ENCODE measurements at places on chromosomes 7 and 10.

DNA sequence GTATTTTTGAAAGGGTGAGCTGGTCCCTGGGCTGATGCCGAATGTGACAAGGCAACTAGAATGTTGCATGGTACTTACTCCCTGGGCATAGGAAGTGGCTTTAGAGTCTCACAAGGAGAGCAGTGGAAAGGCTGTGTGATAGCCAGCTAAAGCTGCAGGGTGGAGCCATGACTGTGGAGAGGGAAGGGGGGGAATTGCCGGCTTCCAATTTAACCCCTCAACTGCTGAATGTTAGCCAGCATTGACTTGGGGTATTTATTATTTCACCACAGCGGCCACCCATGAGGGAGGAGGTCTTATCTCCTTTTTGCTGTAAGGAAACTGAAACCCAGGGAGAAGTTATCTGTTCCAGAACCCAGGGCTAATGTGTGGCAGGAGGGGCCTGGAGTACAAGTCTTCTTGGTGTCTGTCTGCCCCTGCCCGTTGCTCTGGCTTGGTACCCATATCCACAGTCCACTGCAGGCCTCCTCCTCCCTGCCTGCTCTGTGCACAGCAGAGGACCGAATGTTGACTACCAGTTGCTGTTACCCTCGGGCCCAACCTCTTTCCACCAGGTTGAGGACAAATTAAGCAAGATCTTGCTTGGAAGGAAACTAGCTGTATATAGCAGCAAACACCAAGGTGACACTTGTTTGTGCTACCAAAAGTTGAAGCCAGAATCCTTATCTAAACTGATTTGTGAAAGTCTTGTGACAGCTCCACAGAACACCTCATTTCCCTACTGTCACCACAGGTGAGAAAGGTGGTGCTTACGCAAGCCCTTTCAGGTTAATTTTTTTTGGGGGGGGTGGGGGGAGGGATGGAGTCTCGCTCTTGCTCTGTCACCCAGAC is 37.6 kb downstream of the WBP1L start:
- no peak for DNase-seq

- no peak for DNase-seq
Measured at GRCh38 chr7:157791261-157791660, 454.5 kb downstream of the DNAJB6 start.

DNA sequence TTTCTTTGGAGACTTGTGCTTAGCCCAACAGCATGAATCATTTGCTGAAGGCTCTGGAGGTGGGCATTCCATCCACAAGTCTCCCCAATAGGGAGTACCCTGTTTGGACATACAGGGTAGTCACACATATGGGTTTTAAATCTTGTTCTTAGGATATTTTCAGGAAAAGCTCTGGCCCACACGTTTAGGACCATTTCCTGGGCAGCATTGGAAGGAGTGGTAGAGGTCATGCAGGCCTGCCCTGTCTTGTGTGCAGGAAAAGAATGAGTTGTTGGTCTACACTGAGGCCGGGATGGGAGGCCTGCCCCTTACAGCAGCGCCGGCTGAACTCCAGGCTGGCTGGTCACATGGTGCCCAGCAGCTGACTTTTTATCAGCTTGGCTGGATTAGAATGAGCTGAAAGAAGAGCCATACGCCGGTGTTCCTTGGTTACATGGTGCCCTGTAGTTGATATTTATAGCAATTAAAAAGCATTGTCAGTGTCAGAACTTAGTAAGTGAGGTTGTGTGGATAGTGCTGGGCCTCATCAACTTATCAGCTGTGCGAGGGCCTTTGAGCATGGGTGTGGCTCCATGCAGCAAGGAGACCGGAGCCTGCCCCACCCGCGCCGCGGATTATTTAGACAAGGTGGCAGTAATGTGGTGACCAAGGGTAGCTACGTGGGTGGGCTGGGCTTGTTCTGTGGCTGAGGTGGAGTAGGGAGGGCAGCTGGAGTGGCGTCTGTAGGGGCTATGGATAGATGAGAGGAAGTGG is 28.6 kb downstream of the OGDH start:
- no peak for DNase-seq

DNA sequence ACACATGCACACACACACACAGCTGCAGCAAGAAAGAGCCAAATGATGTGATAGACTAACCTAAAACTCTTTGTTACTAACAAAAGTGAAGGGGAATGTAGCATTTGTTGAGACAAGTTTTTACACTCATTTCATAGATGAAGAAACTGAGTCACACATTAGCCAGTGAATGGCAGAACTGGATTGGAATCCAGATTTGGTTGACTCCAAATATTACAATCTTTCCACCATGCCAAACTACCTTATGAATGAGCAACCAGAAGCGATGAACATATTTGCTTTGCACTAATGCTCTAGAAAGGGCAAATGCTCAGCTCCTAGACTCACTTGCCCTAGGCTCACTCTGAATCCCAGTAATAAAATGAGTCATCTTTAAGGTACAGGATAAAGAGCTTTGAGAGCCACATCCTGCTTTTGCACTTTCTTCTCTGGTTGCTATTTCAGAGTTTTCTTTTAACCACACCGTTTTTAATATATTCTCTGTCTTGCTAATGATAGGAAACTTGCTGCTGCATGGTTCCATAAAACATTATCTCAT is 111.9 kb downstream of the GPAM start:
- no peak for DNase-seq

GRCh38 chr7:102814025-102814471 is 65.2 kb downstream of the FAM185A start:
- peak; percentile 61 for DNase-seq

DNA sequence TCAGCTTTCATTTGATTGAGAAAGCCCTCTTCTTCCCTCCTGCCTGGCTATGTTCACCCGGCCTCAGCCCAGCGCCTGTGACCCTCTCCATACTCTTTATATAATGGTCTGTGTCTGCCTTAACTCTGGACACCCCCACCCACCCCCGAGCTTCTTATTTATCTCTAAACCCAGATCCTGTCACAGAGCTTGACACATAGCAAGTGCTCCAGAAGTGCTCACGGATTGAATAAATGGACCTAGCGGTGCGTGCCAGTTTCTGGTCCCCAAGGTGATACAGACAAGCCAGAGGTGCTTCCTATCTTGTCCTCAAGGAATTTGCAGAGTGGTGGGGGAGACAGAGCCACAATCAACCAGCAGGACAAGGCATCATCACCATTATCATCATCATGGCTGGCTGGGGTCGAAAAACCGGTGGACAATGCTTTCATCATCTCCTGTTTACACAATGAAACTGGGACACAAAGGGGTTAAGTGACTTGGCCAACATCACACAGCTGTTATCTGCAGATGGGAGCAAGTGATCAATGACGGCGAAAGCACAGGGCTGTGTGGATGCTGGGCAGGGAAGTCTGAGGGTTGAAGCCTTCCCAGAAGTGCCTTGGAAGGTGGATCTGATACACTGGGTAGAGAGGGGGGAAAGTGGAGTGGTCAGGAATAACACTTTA is 2.2 kb upstream of the LOXL4 start:
- no peak for DNase-seq

GRCh38 chr7:77401002-77401401 is 15.1 kb downstream of the GSAP start:
- no peak for DNase-seq

- DNase-seq, result no peak
Measured at GRCh38 chr7:18408461-18408860, 87.1 kb upstream of the HDAC9 start.

DNA sequence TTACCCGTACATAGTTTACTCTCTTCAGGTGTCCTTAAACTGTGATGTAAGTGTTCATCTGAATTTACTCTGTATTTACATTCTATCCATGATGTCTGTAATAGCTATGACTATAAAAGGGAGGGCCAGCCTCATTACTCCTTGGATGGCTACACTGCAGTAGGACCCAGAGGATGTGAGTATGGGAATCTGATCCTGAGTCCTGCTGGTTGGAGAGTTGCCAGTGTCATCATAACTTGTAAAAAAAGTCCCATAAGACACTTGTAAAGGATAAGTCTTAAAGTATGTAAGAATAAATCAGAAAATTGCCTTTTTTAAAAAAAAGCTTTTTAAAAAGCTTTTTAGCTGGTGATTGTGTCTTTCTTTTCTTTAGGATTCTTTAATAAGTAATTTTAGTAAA is 95.4 kb downstream of the PPP1R9A start:
- DNase-seq, result no peak

All from activated CD4-positive, alpha-beta T cell treated with anti-CD3 and anti-CD28 coated beads, Interleukin-2, Interleukin-6, amounts not matched to agents 100 ng/mL and 50 ng/mL, durations not matched to agents 16 hours and 8 hours (primary cell).